ENCODE measurements at places on chromosomes 13 and 19.

GRCh38 chr19:46201454-46202310 lies 27.9 kb upstream of the IGFL1 start:
- no peak for DNase-seq

DNA sequence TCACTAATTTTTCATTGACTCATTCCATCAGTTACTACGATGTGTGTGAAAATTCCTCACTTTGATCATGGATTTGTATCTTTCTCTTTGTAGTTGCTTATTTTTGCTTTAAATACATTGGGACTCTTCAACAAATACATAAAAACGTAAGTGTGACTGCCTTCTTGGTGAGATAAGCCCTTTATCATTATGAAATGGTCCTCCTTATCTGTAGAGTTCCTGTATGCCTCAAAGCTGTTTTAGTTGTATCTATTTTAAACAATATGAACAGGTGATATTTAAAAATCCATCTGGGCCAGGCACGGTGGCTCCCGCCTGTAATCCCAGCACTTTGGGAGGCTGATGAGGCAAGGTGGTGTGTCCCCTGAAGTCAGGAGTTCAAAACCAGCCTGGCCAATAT lies 11.3 kb downstream of the DCUN1D2 start:
- DNase-seq: no peak

DNA sequence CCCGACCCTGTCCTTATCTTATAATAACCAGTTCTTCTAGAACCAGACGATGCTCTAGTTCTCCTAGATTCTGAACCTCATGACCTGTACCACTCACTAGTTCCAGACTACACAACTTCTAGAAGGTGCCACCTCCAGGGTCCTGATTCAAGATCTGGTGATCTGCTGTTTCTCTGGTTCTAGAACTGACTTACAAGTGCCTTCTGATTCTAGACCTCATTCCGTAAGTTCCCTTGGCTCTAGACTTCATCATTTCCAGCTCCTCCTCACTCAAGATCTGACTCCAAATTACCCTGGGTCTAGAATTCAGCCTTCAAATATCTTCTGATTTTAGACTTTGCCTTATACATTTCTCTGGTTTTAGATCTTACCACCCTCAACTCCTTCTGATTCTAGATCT lies 5.0 kb upstream of the PPP5C start:
- no peak for DNase-seq

- no peak for DNase-seq
Observed at GRCh38 chr19:45348367-45349125, 8.0 kb downstream of the KLC3 start.

DNA sequence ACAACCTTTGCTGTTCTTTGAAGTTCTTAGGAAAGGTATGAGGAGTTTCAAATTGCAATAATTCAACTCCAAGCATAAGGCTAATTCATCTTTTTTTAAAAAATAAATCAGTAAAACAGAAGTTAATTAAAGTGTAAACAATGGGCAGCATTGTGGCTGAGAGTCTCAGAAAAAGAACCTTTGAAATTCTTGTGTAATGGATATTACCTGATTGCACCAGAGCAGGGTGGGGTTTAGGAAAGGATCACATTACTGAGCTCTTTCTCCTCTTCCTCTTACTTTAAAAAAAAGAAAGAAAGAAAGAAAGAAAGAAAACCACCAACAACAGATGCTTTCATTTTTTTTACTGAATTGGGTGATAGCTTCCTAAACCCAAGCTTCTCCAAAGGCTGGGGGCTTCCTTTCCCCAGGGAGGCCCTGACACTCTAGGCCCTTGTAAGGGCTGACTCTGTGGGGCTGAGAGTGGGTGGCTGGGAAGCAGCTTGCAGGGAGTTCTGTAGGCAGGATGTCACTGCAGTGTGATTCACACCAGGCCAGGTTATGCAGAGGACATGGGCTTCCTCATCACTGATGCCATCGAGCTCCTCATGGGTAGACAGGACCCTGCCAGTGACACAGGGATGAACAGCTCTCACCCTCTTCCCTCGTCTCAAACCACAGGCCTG lies 564.5 kb downstream of the FGF9 start:
- DNase-seq: no peak

- no peak for DNase-seq
Observed at GRCh38 chr19:54302257-54302656, 10.7 kb downstream of the LILRA5 start.

DNA sequence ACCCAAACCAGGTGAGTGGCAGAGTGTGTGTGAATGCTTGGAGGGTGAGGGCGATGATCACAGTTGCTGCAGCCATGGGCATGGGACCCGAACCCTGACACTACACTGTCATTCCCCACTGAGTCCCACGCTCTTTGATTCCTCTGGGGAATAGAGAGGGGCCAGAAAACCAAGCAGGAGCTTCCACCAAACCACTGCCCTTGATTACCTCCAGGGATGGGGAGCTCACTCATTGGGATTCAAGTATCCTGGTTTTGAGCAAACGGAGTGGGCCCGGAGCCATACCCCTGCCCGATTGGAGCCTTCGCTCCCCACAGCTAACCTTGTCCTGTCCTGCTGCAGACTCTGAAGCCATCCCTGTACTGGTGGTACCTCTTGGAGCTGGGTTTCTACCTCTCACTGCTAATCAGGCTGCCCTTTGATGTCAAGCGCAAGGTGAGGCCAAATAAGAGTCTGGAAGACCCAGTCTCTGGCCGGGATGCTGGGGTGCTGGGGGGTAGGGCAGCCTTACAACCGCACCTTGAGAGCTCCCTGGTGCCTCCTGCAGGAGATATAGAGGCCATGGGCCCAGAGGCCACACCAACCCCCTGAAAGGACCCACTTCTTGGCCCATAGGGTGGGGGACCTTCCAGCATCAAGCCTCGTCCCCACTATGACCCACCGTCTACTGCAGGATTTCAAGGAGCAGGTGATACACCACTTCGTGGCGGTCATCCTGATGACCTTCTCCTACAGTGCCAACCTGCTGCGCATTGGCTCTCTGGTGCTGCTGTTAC lies 47.3 kb downstream of the CERS4 start:
- DNase-seq: no peak

- no peak for DNase-seq
Observed at GRCh38 chr19:34974646-34975045, 10.6 kb upstream of the ZNF792 start.

GRCh38 chr19:50479761-50480251 lies 3.2 kb upstream of the GARIN5A start:
- DNase-seq: no peak

DNA sequence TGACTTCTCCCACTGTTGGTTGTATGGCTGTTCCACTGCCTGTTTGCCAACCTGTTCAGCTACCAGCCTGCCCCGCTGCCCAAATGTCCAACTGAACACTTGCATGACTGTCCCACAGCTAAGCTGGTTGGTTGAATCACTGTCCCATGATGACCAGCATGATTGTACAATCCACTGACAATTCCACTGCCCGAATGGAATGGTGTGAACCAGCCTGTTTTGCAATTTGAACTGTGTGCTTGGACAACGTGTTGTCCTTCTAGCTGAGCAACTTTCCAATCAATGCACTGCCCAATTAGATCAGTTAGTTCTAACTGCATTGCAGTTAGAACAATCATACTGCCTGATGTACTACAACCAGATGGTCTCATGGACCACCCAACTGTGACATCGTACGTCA lies 8.7 kb downstream of the ADAMTS10 start:
- no peak for DNase-seq

DNA sequence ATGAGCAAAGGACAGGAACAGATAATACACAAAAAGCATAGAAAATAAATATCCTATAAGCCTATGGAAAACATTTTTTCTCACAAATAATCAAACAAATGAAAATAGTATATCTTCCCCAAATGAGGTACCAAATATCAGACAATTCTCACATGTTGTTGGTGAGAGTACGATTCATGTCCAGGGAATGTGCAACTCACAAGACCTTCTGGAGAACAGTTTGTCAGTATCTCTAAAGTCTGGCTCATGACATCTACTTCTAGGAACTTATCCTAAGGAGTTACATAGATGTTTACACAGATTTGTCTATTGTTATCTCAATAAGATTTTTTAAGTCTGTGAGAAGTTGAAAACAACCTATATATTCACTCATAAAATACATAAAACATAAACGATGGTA lies 80.3 kb upstream of the ARHGEF7 start:
- DNase-seq: no peak

GRCh38 chr13:71082631-71083030 lies 784.4 kb downstream of the DACH1 start:
- DNase-seq: no peak

DNA sequence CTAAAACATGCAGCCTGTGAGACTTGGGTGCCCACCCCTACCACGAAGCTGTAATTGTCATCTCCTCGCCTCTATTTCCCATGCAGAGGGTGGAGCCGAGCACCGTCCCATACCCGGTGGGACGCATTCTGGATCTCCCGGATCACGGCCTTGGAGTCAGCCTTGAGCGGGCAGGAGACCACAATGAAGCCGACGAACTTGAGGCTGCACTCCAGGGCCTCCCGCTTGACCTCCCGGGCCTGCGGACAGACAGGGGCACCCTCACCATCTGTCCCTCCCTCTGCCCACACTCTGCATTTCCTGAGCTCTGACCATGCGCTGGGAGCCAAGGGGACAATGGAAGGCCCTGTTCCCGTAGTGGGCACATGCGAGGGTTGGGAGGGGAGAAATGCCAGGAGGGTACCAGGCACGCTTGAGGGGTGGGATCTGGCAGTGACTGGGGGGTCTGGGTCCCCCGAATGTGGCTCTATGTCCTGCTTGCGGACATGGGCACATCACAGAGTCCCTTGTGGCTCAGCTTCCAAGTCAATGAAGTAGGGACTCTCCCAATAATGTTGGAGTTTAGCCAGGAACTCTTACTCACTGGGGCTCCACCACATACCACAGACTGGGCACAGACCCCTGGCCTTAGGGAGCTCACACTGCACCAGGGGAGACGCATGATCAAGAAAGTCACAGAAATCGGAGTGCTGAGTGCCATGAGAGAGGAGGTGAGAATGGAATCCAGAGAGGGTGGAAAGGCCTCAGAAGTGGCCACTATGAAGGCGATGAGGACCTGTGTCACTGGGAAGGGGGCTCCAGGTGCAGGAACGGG lies 9.2 kb upstream of the GMIP start:
- DNase-seq: no peak

DNA sequence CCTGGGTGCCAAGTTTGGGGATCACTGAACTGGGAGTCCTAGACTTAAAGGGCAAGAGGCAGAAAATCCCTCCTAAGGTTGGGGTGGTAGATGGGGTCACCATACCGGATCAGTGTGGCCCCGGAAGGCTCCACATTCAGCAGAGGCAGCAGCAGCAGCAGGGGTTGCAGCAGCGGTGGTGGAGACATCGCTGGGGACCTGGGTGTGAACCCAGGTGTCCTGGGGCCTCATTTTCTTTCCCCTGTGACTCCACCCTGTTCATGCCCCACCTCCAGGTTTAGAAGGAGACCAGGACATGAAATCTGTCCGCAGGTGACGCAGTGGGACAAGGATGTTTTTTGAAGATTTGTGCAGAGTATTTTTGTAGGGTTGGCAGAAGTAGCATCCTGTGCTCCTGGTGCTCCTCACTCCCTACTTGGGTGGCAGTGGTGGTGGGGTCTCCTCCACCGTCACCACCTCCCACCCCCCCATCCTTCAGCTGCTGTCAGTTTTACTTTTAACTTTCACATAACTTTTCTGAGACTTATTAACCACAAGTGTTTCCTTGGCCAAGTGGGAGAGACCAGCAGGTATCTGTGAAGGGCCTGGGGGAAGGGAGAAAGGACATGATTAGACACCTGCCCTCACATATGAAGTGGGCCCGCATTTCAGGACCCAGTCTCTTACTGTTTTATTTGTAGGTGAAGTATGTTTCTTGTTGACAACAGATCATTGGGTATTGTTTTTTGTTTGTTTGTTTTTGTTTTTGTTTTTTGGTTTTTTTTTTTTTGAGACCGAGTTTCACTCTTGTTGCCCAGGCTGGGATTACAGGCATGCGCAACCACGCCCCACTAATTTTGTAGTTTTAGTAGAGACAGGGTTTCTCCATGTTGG lies at the start of gene NAPSA:
Gene NAPSA, minus strand, starts transcription at position 206 of the 873 bp plus-strand sequence. Its CDS starts 18 bp downstream, at position 188.
- no peak for DNase-seq

DNA sequence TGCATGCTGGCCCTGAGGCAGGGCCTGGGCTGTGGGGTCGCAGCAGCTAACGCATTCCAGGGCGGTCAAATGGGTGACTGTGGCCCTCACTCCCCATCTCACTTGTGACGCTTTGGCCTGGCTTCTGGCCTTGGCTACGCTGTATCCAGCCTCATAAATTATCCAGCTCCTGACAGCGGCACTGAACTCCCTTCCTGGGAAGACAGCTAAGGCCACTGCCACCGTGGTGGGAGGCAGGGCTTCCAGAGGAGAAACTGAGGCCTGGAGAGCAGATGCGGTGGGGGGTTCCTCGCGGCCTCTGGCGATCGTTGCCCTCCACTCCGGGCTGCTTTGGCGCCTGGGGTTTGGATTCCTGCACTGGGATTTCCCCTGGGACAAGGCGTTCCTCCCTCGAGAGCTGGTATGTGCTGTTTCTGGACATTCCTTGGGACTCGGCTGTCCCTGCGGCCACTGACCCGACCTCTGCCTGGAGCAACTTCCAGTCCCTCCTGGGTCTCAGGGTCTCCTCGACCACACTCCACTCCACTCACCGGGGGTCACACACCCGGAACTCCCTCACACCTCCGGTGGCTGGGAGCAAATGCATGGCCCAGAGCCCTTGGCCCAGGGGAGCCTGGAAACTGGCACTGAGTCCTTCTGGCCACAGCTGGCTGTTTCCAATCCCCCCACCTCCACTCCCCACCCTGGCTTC lies 3.4 kb downstream of the TBXA2R start:
- no peak for DNase-seq

DNA sequence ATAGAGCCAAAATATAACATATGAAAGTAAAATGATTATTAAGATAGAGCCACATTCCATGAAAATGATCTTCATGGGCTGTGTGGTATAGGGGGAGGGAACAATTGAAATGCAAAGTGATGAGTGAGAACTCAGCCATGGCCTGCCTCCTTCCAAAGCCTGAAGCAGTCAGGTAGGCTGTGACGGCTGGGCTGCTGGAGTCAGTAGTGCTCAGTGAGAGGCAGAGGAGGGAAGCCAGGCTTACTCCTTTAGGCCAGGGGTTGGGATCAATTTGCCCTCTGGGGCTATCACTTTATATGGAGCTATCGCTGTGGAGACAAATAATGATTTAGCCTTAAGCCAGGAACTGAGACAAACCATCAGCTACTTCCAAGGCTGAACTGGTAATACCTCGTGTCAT lies 654.9 kb downstream of the FGF9 start:
- no peak for DNase-seq

GRCh38 chr13:37534181-37534580 lies 64.4 kb downstream of the POSTN start:
- no peak for DNase-seq

GRCh38 chr13:113793718-113794085 lies 34.7 kb downstream of the TMEM255B start:
- DNase-seq: no peak

- no peak for DNase-seq
Observed at GRCh38 chr13:41588899-41589298, 131.5 kb downstream of the RGCC start.

- DNase-seq: no peak
Observed at GRCh38 chr13:26880735-26881134, 120.1 kb upstream of the GPR12 start.

- no peak for DNase-seq
Observed at GRCh38 chr19:43735957-43736356, 18.8 kb downstream of the SMG9 start.
